Foreskin melanocyte (primary cell): ENCODE measurements at places on chromosomes 7 and 10.

GRCh38 chr7:69770613-69771012 lies 172.3 kb downstream of the AUTS2 start:
- no peak for DNase-seq

- DNase-seq, result peak; percentile 64
Measured at GRCh38 chr10:58414270-58415041, 29.2 kb downstream of the TFAM start.

GRCh38 chr10:116109481-116109880 lies 163.5 kb downstream of the GFRA1 start:
- no peak for DNase-seq

DNA sequence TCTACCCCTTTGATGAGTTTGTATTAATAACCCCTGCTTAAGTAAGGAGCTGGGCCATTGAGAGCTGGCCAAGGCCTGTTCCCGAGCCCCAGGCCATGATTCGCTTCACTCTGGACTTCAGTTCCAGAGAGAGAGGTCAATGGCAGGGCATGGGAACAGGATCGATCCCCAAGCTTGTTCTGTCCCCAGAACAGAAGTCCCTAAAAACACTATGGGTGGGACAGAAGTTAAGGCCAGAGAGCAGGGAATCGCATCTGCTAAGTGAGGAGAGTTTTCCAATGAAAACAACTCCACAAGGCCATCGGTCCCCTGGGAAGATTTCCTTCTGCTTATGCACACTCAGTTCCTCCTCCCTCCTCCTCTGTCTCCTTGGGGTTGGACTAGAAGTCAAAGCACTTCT lies 159.6 kb downstream of the LSM5 start:
- DNase-seq, result no peak
